MV-4-11 (cell line): ENCODE measurements at places on chromosomes 13 and 19.

GRCh38 chr19:51093101-51093500 lies 10.4 kb upstream of the KLK14 start:
- no peak for DNase-seq

DNA sequence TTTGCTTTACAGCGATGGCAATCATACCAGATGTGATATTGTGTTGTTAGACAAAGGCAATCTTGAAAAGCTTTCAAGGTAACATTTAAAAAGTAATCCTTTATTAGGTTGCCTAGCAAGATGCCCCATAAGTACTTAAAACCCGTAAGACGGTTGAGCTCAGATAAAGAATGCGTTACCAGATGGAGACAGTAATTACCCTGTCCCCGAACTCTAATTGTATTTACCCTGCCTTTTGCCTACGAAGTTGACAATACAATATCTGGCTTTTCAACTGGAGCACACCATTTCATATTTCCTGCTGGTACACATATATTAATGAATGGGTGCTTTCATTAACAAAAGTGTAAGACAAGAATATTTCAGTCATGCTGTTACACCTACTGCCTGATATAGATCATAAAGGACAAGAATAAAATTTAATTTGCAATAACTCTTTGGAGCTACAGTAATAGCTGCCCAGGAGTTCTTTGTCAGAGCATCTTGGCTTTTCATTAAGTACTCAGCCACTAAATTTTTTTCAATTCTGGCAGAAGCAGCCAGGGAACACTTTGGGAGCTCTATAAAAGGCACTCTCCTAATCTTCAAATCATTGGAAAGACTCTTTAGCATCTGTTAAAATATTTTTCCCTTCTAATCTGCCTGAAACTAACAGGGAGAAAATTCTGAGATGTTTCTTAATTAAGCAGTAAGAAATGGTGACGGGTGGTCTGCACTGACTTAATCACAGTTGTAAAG lies 63.8 kb downstream of the DCT start:
- DNase-seq = no peak

GRCh38 chr19:795691-796581 lies 1.3 kb upstream of the PTBP1 start:
- DNase-seq = no peak

- DNase-seq = no peak
Measured at GRCh38 chr19:57664269-57665127, 4.2 kb upstream of the ZSCAN4 start.

- DNase-seq = no peak
Measured at GRCh38 chr13:25625414-25625813, 253.6 kb downstream of the ATP8A2 start.

- no peak for DNase-seq
Measured at GRCh38 chr13:101942038-101942437, 459.8 kb downstream of the FGF14 start.

DNA sequence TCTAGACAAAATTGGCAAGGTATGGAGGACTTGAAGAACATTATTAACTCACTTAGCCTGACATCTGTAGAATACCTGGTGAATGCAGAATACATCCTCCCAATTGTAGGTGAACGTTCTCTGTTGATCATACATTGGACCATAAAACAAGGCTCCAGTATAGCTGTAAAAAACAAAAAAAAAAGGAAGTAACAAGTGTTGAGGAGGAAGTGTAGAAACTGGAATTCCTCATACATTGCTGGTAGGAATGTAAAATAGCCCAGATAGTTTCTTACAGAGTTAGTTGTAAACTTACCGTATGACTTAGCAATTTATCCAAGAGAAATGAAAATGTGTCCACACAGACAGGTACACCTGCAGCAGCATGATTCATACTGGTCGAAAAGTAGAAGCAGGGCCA lies 44.8 kb downstream of the TSSK6 start:
- peak; percentile 67 for DNase-seq

DNA sequence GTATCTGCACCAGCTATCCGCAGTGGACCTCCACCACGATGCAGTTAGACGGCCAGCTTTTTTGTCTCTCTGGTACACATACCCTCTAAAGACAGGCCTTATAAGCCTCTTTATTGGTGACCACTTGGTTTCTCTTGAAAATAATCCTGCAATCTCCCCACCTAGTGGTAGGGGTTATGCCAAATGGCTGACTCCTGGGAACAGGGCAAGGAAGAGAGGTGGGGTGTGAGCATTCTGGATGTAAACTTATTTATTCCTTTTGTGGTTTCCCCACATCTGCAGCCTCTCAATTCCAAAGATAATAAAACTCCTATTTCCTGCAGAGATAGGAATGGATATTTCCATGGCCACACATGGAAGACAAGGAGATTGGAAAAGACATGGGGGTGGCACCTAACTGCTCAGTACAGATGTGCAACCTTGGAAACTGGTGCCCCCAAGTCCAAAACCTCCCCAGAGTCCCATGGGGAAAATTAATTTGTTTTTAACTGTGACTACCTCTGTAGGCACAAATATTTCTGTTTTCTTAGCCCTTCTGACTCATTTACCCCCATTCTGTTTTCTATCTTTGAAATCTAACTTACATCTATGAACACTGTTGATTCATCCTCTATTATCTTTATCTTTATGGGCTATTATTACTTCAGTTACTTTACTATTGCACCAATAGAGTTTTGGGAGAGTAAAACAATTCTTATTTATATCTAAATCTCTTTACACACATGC lies 112.7 kb upstream of the TSHZ3 start:
- DNase-seq = no peak

DNA sequence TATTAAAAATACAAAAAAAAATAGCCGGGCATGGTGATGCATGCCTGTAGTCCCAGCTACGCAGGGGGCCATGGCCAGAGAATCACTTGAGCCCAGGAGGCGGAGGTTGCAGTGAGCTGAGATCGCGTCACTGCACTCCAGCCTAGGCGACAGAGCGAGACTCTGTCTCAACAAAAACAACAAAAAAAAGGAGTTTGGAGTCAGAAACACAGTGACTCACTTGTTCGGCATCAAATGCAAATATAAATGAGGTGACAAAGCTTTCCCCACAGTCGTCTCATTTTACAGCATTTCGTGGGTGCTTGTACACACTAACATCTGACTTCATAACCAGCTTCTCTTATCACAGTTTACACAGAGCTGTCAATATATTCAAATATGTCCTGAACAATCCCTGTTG lies 11.0 kb downstream of the ZNF665 start:
- DNase-seq = no peak

DNA sequence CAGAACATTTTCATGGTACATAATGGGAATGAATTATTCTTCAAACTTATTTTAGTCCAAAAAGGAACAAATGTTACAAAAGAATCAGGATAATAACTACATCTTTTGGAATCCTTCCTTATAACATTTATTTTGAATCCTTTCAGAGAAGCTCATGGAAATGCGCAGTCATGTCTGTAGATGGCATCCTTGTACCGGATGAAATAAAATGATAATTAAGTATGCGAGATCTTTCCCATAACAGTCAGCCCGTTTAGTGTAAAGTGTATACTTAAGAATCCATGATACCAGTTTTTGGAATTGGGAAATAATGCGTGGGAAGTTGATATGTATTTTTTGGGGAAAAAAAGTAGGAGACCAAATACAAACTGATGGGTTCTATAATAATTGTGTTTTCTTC lies 418.8 kb downstream of the GPC5 start:
- no peak for DNase-seq

- no peak for DNase-seq
Measured at GRCh38 chr13:31965361-31966066, 66.1 kb upstream of the FRY start.

- DNase-seq = no peak
Measured at GRCh38 chr13:101346942-101347728, 69.2 kb downstream of the NALCN start.

DNA sequence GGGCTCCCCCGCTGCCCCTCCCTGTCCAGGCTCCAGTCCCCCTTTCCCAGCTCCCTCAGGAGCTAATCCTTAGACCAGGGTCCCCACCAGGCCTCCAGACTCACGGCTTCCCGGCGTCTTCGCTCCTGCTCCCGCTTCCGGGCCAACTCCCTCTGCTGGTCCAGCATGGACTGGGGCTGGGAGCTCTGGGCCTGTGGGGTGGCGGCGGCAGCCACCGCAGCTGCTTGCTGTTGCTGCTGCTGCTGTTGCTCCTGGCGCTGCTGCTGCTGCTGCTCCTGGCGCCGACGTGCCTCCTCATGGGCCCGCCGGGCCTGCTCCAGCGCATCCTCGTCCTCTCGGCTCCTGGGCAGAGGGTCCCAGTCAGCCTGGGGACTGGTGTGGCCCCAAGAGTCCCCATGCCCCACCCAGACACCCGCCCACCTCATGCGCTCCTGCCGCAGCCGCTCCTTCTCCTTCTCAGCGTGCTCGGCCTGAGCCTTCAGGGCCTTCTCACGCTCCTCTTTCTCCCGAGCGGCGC lies 6.4 kb upstream of the EPHX3 start:
- DNase-seq = no peak

DNA sequence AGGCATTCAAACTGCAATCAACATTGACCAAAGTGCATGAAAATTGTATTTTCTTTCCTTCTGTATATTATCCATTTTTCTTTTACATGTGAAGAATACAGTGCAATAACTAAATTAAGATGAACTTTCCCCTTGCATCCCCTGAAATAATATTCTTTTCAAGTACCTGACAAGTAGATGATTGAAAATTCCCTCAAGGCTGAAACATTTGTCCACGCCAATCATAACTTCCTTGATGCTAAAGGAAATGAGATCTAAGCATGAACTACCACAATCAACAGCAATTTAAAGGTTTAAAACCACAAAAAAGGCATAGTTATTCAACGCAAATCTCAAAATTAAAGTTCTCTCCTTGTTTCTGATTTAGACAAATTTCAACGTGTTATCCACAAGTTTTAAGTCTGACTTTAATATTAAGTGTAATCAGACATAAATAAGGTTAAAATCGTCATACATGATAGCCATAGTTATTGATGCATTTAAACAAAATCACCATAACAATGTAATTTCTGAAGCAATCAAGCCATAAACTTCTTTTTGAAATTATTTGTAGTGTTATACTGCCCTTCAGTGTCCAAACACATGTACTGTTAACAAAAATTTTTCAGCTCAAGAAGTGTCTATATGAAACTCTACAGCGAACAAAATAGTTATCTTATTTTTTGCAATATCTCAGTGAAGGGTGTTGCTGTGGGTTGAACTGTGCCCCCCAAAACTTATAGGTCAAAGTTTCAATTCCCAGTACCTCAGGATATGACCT lies 169.5 kb downstream of the DCLK1 start:
- no peak for DNase-seq

DNA sequence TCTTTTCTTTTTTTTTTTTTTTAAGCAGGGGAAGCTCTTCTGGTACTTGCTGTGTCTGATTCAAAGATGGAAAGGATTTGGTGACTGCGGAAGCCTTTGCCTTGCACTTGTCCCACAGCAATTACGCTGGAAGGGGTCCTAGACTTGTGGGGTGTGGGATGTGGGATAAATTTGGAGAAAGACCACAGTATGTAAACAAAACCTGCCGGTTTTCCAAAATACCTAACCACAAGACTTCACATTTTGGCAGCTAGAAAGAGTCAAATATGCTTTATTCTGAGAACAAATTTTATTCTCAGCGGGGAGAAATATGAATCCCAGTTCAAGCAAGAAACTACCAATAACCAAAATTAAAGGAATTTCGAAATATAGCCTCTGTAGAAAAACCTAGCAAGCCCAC lies 176.5 kb downstream of the SPRY2 start:
- DNase-seq = no peak

DNA sequence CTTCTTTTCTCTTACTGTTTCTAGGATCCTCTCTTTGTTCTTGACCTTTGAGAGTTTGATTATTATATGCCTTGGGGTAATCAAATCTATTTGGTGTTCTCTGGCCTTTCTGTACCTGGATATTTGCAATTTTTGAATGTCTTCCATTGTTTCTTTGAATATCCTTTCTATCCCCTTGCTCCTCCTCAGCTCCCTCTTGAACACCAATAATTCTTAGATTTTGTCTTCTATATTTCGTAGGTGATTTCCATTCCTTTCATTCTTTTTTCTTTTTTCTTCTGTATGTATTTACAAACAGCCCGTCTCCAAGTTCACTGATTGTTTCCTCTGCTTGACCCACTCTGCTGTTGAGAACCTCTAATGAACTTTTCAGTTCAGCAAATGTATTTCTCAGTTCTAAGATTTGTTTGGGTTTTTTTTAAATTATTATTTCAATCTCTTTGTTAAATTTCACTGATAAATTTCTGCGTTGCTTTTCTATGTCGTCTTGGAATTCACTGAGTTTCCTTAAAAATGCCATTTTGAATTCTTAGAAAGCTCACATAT lies 2.7 kb upstream of the CALM3 start:
- DNase-seq = no peak

GRCh38 chr13:26382366-26382765 lies 128.4 kb downstream of the CDK8 start:
- no peak for DNase-seq

- DNase-seq = no peak
Measured at GRCh38 chr19:19461671-19462622, 53.4 kb downstream of the TSSK6 start.

DNA sequence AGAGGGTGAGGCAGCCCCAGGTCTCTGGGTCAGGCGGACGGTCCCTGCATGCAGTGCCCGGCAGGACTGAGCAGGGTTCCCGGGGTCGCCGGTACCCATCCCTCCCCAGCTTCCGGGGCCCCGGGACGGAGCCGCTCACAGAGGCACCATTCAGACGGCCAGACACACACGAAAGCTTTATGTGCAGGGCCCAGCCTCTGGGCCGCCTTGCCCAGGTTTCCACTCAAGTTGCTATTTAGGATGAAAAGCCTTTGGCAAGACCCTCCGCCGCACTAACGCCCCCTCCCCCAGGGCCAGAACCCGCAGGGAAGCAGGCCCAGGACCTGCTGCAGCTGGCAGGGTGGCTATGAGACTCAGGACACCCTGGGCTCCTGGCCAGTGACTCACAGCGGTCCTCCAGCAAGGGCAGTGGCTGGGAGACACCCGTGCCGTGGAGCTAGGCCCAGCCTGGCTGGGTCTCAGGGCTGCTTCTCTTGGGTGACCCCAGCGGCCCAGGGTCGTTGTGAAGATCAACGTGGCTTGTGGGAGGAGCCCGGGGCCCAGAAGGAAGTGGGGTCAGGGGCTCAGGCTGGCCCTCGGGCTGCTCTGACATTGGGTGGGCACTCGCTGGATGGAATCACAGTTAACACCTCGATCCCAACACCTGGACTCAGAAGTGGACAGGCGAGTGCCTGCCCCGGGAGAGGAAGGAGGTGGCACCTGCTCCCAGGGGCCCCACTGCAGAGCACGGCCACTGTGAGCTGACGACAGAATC lies 4.8 kb downstream of the C19orf25 start:
- DNase-seq = no peak

DNA sequence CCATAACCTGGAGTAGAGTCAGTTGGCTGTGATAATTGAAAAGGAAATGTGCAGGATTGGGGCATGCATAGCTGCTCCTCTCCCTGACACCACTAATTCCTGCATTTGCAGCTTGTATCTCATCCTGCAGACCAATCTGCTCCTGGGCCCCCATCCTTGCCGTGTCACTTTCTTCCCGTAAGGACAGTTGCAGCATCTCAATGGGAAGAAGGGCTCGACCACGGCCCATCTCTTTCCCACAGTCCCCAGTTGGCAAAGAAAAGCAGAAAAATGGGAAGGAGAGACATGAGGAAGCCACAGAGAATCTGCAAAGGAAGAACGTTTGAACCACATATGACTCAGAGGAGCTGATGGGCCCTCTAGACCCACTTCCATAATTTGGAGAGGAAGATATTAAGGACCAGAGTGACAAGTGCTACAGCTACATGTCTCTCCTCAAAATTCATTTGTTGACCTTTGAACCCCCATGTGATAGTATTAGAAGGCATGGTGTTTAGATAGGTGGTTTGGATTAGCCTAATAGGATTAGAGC lies 1.8 kb upstream of the SIGLEC12 start:
- peak; percentile 95 for DNase-seq

GRCh38 chr19:41711376-41712261 lies 3.2 kb downstream of the CEACAM5 start:
- no peak for DNase-seq
